Esophagus muscularis mucosa (tissue), 4 donors: ENCODE measurements at places on chromosomes 7 and 10. TPM values are rescaled to one million over a fixed set of nuclear protein-coding genes. Genes with fewer than 3 reads are reported as not detected.

DNA sequence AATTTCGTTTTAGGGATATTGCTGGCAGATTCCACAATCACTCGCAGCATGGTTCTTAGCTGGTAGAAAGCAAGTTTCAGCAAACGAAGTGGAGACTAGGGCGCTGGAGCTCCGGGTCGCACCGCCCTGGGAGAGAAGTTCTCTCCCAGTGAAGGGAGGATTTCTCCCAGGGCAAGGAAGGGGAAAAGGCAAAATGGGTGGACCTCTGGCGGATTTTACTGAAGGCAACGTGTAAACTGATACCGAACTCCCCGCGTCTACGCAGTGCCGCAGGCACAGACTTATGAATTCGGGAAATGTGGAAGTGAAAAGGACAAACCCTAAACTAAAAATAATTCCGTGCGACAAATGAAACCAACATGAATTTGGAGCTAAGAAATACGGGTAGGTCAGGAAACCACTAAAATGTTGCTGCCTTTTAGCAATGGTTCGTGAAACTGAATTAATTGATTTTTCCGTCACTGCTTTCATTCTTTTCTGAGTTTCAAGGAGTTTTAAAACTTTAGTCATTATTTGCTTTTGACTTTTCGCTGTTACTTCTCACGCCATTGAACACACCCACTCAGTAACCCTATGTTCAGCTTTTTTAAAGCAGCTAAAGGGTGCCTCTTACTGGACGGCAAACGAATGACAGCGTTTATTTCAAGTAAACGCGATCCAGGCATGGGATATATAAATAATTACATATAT lies at the start of gene MYOF:
MYOF (minus strand) TSS at position 190 of the 690 bp plus-strand sequence; CDS start at position 50, 140 bp downstream.
- H3K36me3 ChIP-seq: no peaks in the 10 kb centered on the region
- H3K27ac ChIP-seq: peak within 1 kb of the TSS; percentile 93
- DNase-seq: peak; percentile 92
- peak within 1 kb of the TSS; percentile 71 for H3K4me3 ChIP-seq
- peaks cover 10% of the 10 kb centered on the region for H3K4me1 ChIP-seq

- H3K4me3 ChIP-seq: no peak overlapping the region
- no peaks in the 10 kb centered on the region for H3K4me1 ChIP-seq
- no peaks in the 10 kb centered on the region for H3K27me3 ChIP-seq
- DNase-seq: peak; percentile 79
- H3K27ac ChIP-seq: no peak overlapping the region
- H3K36me3 ChIP-seq: no peaks in the 10 kb centered on the region
These were observed 287.6 kb downstream of the ADARB2 start for GRCh38 chr10:1449572-1450205.

DNA sequence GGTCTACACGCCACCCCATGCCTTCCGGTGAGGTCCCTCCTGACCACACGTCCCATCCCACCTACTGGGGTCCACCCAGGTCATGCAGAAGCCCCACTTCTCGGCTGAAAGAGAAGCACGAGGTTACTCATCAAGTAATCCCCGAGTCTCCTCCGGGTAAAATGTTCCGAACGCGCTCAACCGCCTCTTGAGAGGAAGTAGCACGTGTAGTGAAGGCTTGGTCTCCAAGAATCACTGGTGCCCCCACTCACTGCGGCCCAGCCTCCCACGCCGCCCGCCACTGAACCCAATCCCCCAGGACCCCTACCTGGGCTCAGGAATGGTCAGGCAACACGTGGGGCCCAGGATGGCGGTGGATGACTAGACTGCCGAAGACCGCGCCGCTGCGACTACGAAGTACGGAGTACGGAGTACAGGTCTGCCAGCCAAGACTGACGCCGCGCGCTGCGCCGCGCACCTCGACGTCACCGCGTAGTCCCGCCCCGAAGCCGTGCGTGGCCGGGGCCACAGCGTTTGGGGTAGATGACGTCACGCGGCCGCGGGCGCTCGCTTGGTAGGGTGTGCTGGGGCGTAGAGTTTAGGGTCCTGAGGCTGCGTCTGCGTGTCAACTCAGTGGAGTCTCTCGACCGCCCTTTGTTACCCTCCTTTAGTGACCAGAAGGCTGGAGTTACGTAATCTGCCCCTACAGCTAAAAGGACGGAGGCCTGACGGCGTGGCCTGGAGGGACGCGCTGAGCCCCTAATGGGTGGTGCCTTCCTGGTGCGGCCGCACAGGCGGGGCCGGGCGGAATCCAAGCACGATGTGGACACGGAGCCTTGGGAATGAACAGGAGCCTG lies 7.6 kb upstream of the MYO1G start:
- H3K27me3 ChIP-seq: no peaks in the 10 kb centered on the region
- peaks cover 41% of the 10 kb centered on the region for H3K36me3 ChIP-seq
- H3K4me1 ChIP-seq: peaks cover 37% of the 10 kb centered on the region
- H3K27ac ChIP-seq: peak overlapping the region; percentile 93
- peak; percentile 99 for DNase-seq

DNA sequence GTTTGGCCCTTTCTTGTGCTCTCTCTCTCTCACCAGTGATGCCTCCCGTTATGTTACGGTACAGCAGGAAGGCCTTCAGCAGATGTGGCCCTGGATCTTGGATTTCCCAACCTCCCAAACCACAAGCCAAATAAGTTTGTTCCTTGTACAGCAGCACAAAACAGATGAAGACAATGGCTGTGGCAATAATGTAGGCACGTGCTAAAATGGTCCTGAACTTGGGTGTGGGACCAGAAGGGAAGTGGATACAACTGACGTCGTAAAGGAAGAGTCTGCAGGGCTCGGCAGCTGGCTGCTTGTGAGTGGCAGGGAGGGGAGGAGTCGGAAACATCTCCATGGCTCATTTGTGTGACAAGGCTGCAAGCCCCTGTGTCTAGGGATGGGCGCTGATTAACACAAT lies 26.8 kb downstream of the PROSER2 start:
- no peaks in the 10 kb centered on the region for H3K4me1 ChIP-seq
- H3K36me3 ChIP-seq: no peaks in the 10 kb centered on the region
- H3K27me3 ChIP-seq: no peaks in the 10 kb centered on the region
- H3K4me3 ChIP-seq: no peak overlapping the region
- H3K27ac ChIP-seq: no peak overlapping the region

- H3K36me3 ChIP-seq: no peaks in the 10 kb centered on the region
- H3K4me1 ChIP-seq: no peaks in the 10 kb centered on the region
- no peak overlapping the region for H3K27ac ChIP-seq
- H3K27me3 ChIP-seq: no peaks in the 10 kb centered on the region
These were observed 114.1 kb downstream of the LHFPL3 start for GRCh38 chr7:104442481-104442880.

DNA sequence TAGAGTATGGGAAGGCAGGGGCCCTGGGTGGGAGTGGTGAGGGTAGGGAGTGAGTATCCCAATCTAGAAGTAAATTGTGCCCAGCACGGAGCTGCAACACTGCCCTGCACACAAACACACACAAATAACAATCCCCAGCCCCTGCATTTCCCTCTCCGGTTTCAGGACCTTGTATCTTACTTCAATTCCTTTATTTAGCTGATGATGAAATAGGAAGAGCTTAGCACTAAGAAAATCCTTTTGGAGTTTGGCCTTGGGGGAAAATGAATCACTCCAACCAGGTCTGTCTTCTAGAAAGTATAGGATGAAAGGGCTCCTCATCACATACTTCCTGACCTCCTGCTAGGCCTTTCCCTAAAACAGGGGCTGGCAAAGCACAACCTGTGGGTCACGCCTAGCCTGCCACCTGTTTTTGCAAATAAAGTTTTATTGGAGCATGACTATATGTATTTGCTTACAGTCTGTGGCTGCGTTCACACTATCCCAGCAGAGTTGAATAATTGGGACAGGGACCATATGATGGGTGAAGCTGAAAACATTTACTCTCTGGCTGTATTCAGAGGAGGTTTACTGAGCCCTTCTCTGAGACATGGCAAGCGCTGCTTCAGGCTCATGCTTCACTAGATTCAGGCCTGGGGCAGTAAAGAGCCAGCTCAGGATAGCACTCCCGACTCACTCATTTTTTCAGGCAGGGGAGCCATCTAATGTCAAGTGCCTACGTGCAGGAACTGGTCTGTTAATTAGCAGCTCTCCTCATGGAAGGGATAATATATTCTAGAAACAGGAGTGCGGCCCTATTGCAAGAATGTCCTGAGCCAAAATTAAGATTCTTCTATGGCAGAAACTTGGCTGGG lies 111.0 kb downstream of the EGFR start:
- peak; percentile 91 for DNase-seq
- peak overlapping the region; percentile 90 for H3K27ac ChIP-seq
- H3K4me3 ChIP-seq: no peak overlapping the region
- no peaks in the 10 kb centered on the region for H3K36me3 ChIP-seq
- H3K27me3 ChIP-seq: no peaks in the 10 kb centered on the region

DNA sequence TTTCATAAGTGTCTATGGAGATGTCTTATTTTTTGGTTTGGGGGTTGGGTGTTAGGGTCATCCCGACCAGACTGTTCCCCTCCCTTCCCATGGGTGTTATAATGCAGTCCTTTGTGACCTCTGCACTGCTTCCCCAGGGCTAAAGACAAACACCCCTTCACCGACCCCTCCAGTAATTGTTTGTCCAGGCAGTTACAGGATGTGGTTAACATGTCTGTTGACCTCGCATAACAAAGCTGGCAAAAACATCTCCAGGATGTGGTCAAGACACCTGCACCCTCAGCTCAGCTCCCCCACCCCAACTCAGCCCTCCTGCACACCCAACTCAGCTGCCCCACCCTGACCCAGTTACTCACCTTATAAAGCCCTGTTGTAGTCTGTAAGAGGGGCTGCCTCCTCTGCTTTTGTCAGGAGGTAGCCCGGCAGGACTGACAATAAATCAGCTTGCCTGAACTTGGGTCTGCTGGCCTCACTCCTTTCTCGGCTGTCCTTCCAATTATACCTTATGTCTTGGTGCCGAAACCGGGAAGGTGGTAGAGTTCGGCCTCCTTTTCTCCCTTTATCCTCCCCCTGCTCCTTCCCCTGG lies 102.2 kb downstream of the ZNF92 start:
- H3K36me3 ChIP-seq: no peaks in the 10 kb centered on the region
- H3K4me1 ChIP-seq: no peaks in the 10 kb centered on the region
- H3K27me3 ChIP-seq: peaks cover 10% of the 10 kb centered on the region
- H3K4me3 ChIP-seq: no peak overlapping the region
- H3K27ac ChIP-seq: no peak overlapping the region
- no peak for DNase-seq

DNA sequence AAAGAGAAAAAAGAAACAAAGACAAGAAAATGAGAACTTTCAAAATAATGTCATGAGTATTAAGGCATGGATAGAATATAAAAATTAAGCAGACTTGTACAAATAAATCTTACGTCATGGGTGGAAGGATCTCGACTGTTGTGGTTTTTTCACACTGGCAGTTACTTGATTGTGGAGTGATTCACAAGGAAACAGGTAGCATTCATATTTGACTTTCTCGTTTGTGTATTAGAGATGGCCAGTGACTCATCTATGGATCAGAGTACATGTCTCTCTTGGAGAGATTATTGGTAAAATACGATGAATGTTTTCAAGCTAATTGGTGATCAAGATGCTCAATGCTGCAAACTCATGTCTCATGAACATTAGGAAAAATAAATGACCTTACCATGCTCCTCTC lies 564.3 kb downstream of the GATA3 start:
- H3K27ac ChIP-seq: no peak overlapping the region
- no peak overlapping the region for H3K4me3 ChIP-seq
- no peaks in the 10 kb centered on the region for H3K4me1 ChIP-seq
- no peaks in the 10 kb centered on the region for H3K36me3 ChIP-seq
- DNase-seq: no peak

DNA sequence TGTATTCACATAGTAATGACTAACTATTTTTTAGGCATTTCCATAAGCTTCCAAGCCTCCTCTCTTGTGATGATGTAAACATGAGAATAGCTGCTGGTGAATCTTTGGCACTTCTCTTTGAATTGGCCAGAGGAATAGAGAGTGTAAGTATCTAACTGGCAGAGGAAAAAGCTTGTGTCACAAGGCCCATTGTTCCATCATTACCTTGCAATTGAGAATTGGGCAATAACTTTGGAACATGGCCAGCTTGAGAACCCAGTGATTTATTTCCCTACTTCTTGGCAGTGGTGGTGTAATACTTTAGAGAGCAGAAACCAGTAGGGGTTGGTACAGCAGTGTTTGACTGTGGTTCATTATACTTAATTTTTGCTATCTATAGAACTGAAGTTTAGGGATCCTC lies 12.0 kb downstream of the IFRD1 start:
- no peak for DNase-seq
- peaks cover 31% of the 10 kb centered on the region for H3K4me1 ChIP-seq
- peak overlapping the region; percentile 56 for H3K27ac ChIP-seq
- no peaks in the 10 kb centered on the region for H3K27me3 ChIP-seq

- H3K27ac ChIP-seq: no peak overlapping the region
- H3K4me3 ChIP-seq: no peak overlapping the region
- no peaks in the 10 kb centered on the region for H3K36me3 ChIP-seq
- no peaks in the 10 kb centered on the region for H3K27me3 ChIP-seq
- DNase-seq: no peak
These were observed 211.1 kb upstream of the GALNT17 start for GRCh38 chr7:70920876-70921275.

GRCh38 chr7:70421319-70421718 lies 710.6 kb upstream of the GALNT17 start:
- H3K27me3 ChIP-seq: no peaks in the 10 kb centered on the region
- no peaks in the 10 kb centered on the region for H3K4me1 ChIP-seq
- no peaks in the 10 kb centered on the region for H3K36me3 ChIP-seq
- no peak overlapping the region for H3K27ac ChIP-seq
- H3K4me3 ChIP-seq: no peak overlapping the region

- H3K4me3 ChIP-seq: no peak overlapping the region
- H3K27me3 ChIP-seq: no peaks in the 10 kb centered on the region
- no peak for DNase-seq
- H3K36me3 ChIP-seq: peaks cover under 1% of the 10 kb centered on the region
These were observed 228.5 kb downstream of the SLC25A13 start for GRCh38 chr7:96093435-96093834.

Gene PNLIP
- total RNA-seq: not detected

Gene PRLHR
- total RNA-seq: 3.0 TPM

Gene TUBB8
- total RNA-seq: not detected

Gene ADCYAP1R1
- total RNA-seq: 20.2 TPM

Gene GIMAP7
- 19.5 TPM for total RNA-seq

Gene KIAA1549
- 2.3 TPM for total RNA-seq

Gene SAMD9
- 4.2 TPM for total RNA-seq
